ENCODE measurements at places on chromosomes 7 and 10.

DNA sequence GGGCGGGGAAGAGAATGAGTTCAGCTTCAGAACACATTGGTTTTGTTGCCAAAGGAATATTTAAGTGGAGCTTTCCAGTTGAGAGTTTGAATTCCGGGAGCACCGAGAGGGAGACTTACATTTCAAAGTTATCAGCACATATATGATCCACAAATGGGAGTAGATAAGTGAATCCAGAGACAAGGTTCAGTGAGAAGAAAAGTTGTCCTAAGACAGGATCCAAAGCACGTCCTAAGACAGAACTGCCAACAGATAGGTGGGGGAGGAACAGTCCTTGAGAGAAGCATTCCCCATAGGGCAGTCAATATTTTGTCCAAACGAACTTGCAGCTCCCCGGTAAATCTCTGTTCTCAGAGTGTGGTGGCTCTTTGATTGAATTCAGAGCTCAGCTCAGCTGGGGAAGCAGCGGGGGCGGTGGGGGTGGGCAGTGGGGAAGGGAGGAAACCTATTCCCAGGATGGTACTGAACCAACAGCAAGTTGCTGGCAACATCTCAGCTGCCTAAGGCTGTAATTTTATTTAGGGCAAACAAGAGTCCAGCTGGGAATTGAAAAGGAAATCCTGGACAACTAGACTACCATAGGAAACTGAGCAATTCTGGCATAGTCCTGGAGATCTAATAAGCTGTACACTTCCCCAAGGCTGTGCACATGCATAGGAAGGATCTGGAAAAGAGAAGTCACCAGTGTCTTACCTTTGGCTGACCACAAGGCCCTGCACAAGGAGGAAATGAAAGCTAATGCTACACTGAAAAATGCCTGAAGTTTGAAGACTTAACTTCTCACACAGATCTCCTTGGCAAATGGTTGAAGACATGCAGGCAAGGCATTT is 94.2 kb upstream of the CXCL12 start:
- DNase-seq: no peak

- no peak for DNase-seq
Measured at GRCh38 chr10:1287487-1287886, 231.3 kb downstream of the WDR37 start.

GRCh38 chr10:56135828-56136227 is 225.2 kb downstream of the ZWINT start:
- DNase-seq: no peak

- no peak for DNase-seq
Measured at GRCh38 chr7:134657526-134657925, 10.9 kb downstream of the BPGM start.

Data from T-helper 1 cell (primary cell).